ENCODE measurements at places on chromosomes 5 and 9. TPM values are rescaled to one million over a fixed set of nuclear protein-coding genes. Genes with fewer than 3 reads are reported as not detected.

STOML2 gene
- 52.7 TPM for total RNA-seq

DNA sequence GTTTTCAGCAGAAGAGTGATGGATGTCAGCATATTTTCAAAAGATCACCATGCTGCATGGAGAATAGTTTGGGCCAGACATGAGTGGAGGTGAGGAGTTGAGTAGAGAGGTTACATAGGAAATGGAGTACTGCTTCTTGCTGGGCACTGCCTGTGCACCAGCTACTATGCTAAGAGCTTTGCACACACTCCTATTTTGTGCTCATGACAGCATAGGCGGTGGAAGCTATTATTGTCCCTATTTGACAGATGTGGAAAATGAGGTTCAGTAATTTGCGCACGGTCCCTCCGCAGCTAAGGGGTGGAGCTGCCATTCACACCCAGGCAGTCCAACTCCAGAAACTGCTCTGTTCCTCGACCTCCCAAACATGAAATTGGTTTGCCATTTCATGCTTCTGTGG, 67.8 kb downstream of the ENTREP1 start:
- H3K4me1 ChIP-seq, result peaks cover 17% of the 10 kb centered on the region
- DNase-seq, result no peak
- H3K4me3 ChIP-seq, result no peak overlapping the region
- H3K27me3 ChIP-seq, result no peaks in the 10 kb centered on the region

- H3K4me3 ChIP-seq, result no peak overlapping the region
- DNase-seq, result no peak
- no peaks in the 10 kb centered on the region for H3K36me3 ChIP-seq
- peaks cover 7% of the 10 kb centered on the region for H3K4me1 ChIP-seq
Measured at GRCh38 chr5:34480810-34481528, 175.2 kb upstream of the RAI14 start.

DNA sequence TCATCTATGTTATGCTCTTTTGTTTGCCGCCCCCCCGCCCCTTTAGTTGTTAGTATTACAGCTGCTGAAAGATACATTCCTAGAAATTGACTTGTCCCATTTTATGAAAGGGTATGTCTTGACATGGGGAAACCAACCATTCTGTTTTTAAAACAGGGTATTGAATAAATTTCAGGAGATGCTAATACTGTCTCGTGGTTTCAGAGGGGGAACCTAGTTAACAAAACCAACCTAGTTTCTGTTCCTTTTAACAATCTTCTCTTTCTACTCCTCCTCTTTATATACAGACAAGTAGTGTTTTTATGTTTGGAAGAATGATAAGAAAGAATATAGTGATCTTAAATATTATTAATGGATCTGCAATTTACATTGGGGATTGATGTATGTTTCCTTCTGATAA, 3.5 kb downstream of the PIP5K1B start:
- no peaks in the 10 kb centered on the region for H3K36me3 ChIP-seq
- no peak overlapping the region for H3K4me3 ChIP-seq
- no peak overlapping the region for H3K27ac ChIP-seq
- peaks cover 43% of the 10 kb centered on the region for H3K4me1 ChIP-seq

SLC4A9 gene
- total RNA-seq, result not detected
